ENCODE measurements at places on chromosomes 2 and 18.

DNA sequence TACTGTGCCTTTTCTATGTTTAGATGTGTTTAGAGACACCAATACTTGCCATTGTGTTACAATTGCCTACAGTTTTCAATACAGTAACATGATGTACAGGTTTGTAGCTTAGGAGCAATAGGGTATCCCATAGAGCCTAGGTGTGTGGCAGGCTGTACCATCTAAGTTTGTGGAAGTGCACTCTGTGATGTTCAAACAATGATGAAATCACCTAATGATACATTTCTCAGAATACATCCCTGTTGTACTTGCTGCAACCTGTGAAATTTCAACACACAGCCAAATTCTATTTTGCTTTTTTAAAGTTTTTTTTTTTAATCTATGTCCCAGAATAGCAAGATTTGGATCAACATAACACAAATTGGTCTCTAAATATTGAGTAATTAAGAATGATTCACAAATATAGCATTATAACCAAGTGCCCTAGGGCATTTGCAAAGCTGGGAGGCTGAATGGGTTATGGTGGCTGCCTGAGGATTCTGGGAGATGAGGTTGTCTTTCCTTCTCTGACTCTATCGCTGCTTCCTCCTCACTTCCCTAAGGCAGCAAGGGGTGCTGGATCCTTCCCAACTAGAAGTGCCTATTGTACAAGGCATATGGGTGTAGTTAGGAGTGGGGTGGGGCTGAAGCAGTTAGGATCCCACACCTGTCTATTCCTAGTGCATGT is 78.3 kb downstream of the SKA1 start:
- DNase-seq: no peak

- DNase-seq: no peak
These were observed 56.6 kb upstream of the CYP26B1 start for GRCh38 chr2:72204156-72204785.

DNA sequence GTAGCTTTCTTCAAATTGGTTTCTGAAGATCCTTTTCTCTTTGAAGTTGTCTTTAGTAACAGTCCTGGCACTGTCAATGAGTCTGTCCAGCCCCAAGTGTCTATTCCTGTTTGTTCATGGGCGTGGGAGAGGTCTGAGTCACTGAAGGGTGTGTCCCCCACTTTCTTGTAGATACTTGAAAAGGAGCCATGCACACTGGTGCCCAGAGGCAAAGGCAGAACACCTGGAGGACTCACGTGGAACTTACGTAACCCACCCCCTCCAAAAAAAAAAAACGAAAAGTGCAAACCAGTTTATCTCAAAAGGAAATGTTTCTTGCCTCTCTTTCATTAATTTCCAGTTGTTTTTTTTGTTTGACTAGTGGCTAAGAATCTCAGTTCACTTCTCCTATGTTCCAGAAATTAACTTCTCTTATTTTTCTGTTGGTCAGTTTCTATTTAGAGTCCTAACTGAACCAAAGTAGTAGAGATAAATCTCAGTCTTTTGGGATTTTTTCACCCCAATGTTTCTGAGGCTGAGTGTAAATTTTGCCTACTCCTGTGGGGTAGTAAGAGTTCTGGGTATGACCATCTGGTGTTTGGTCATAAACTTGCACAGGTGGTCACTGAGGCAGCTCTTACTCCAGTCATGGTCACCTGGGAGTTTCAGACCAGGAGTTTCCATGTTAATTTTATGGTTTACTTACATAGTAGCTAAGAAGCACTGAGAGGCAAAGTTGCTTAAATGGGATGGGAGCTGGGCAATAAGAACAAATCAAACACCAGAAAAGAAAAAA is 54.9 kb downstream of the DSC3 start:
- DNase-seq: no peak

DNA sequence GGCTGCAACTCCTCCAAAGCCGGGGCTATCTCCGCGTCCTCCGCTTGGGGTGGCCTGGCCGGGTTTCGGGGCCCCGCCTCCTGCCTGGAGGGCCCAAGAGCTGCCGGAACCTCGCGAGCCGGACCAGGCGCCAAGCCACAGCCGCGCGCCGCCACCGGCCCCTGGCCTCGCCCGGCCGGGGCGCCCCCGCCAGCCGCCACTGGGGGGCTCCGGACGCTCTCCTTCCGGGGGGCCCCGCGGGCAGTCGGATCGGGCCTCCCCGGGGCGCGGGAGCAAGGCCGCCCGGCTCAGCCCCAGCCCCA is 17.4 kb upstream of the HAAO start:
- no peak for DNase-seq

DNA sequence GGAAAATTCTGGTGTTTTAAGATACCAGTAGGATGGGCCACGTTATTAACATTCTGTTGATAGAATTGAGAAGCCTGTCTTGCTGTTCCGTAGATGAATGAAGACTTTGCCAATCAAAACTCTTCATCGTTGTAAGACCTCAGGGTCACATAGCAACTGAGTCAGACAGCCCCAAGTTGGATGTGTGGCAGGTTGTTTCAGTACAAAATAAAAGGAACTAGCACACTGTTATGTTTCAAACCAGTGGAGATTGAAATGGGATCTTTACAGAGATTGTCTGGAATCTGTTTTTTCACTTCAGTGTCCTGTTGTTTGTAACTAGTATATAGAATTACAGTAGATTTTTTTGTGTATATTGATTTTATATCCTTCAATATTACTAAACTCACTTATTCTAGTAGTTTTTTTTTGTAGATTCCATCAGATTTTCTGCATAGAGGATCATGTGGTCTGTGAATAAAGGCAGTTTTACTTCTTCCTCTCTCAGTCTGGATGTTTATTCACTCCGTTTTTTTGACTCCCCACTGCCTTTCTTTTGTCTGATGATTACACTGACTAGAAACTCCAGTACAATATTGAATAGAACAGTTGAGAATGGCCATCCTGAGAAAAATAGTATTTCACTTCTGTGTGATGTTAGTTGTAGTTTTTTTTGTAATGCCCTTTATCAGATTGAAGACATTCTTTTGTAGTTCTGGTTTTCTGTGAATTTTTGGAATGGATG is 22.7 kb downstream of the EPC2 start:
- DNase-seq: no peak
